Activated T-cell treated with anti-CD3 and anti-CD28 coated beads, Interleukin-2, amount 50 U/mL, for 4 hours (primary cell): ENCODE measurements at places on chromosomes 16 and 17.

- peak; percentile 42 for DNase-seq
These were observed 618 bp downstream of the GGA3 start for GRCh38 chr17:75260641-75261335.

DNA sequence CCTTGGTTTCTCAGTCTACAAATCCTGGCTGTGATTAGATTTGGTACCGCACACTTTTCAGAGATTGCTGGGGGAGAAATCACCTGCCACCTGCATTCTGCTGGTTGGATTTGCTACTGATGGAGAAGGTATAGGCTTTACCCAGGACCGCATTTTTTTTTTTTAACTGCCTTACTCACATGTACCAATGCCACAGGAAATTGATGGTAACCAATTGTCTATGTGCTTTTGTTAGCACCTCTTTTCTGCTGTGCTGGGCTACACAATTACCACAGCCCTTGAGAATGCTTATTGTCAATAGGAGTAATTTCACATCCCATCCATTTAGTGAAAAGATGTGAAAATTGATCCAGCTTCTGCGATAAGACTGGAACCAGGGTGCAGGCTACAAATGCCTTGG, 74.4 kb upstream of the TANC2 start:
- no peak for DNase-seq

GRCh38 chr16:84477661-84478060, 26.8 kb downstream of the MEAK7 start:
- no peak for DNase-seq

DNA sequence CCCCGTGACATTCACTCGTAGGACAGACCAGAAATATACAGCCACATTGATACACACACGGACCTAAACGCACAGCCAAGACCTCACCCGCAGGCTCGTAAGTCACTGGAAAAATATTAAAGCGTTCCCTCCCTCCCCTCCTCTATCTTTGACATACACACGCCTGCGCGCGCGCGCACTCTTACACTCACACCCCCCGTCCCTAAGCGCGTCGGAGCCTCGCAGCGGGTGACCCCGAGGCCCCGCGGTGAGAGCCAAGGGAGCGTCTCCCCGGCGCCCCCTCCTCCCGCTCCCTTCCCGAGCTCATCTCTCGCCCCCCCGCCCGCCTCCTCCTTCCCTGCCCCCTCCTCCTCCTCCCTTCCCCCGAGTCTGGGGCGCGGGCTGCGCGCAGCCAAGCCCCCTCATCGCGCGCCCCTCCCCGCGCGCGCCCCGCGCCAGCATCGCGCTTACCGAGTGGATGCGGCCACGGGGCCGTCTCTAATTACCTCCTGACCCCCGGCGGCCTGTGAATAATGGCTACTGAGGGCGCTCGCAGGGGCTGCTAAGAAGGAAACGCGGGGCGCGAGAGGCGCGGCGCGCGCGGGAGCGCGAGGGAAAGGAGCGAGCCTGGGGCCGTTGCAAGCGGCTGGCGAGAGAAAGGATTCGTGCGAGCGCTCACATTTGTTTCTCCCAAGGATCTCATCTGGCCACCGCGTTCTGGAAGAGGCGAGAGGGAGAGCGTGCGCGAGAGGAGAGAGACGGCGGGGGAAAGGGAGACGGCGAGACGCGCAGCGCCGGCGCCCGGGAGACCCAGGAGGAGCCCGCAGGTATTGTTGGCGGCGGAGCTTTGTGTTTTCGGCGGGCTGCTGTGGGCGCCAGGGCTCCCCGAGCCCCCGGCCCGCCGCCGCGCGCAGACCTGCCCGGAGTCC, 42.4 kb downstream of the RAI1 start:
- DNase-seq = peak; percentile 21

- DNase-seq = no peak
These were observed 41.5 kb upstream of the GNG13 start for GRCh38 chr16:842061-842476.

GRCh38 chr17:81329927-81330883, 35.1 kb upstream of the SLC38A10 start:
- no peak for DNase-seq

GRCh38 chr16:27400751-27401620, 988 bp upstream of the IL21R start:
- DNase-seq = no peak

- DNase-seq = no peak
These were observed 27.9 kb upstream of the CPHXL start for GRCh38 chr16:75754141-75754540.

GRCh38 chr17:39801055-39801454, 63.1 kb downstream of the IKZF3 start:
- DNase-seq = no peak

GRCh38 chr17:6796017-6796886, 20.2 kb downstream of the FBXO39 start:
- no peak for DNase-seq

DNA sequence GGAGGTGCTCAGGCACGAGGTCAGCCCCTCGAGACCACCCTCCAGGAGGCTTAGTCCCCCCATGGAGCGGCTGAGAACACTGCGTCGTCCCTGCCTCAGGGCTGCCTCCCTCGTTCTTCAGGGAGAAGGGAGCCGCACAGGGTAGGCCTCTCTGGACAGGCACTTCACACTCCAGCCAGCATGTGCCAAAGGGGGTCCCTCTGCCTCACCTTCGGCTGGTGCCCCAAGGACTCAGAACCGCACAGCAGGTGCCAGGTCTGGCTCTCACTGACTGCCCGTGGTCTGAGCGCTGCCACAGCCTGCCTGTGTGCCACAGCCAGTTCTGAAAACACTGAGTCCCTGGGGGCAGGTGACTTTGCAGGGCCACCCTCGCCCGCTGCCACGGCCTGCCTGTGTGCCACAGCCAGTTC, 7.1 kb downstream of the P2RX5 start:
- DNase-seq = no peak

GRCh38 chr17:17579691-17580090, 11.8 kb downstream of the PEMT start:
- no peak for DNase-seq
